Globus pallidus (tissue), 1 donor: ENCODE measurements at places on chromosomes 1 and 21.

- DNase-seq, result no peak
Observed at GRCh38 chr21:14880922-14881321, 183.9 kb downstream of the NRIP1 start.

GRCh38 chr1:177922209-177922608 lies 47.6 kb downstream of the SEC16B start:
- DNase-seq, result no peak

DNA sequence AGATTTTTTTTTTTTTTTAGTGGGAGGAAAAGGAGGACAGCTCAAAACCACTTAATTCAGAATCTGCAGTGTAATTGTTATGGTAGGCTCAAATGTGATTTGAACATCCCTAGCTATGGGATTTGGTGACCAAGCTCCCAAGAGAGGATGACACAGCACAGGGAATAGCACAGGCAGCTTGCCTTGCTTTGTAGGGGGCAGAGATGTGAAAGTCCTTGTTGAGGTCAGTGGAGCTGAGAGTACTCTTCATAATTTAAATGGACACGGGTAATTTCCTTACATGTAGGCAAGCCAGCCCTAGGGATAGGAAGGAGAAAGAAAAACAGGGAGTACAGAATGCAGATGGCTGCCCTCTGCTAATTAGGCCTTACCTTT lies 3.2 kb upstream of the UCK2 start:
- DNase-seq, result no peak

- DNase-seq, result no peak
Observed at GRCh38 chr1:2632561-2633361, at the start of gene MMEL1. MMEL1 (minus strand) TSS chr1:2633016; CDS start chr1:2629484, 3,532 bp downstream.

GRCh38 chr1:47722909-47723580 lies 274.1 kb downstream of the TRABD2B start:
- DNase-seq, result no peak

GRCh38 chr1:65769636-65770035 lies 23.1 kb upstream of the PDE4B start:
- DNase-seq, result no peak

- peak; percentile 76 for DNase-seq
Observed at GRCh38 chr1:17439250-17440073, at the start of gene RCC2. RCC2 (minus strand) TSS chr1:17439677; CDS start chr1:17438514, 1,163 bp downstream.
